Gastrocnemius medialis (tissue), 4 donors: ENCODE measurements at places on chromosomes 11 and 22. TPM values are rescaled to one million over a fixed set of nuclear protein-coding genes. Genes with fewer than 3 reads are reported as not detected.

The TSPAN18 gene
- total RNA-seq, result 9.1 TPM

The APOC3 gene
- 45.7 TPM for total RNA-seq

The OR9G4 gene
- not detected for total RNA-seq

DNA sequence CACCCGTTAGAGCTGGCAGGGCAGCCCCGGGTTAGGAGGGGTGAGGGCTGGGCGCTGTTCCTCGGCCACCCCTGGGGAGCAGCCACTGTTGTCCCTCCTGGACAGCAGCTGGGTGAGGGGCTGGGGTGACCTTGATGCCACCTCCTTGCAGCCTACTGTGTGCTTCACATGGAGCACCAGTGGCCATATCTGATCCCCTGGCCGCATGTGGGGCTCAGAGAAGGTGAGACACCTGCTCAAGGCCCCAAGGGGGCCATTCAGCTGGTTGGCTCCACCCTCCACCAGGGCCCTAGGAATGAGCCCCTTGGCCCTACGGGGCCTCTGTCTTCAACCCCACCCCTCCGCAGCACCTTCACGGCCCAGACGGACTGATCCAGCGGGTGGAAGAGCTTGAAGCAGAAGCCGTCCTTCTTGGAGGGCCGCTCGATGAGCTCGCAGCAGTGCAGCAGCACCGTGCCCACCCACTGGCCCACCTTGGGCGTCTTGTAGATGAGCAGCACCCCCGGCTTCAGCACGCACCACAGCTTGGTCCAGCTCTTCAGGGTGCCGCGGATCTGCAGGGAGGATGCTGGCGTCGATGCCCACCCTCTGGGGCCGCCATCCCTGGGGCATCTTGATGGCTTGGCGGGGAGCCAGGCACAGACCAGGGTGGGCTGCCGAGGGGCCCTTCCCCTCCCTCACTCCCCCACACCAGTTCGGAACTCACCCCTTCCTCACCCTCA lies 44.9 kb downstream of the OSBPL5 start:
- H3K4me1 ChIP-seq, result peaks cover 21% of the 10 kb centered on the region
- H3K36me3 ChIP-seq, result no peaks in the 10 kb centered on the region
- no peaks in the 10 kb centered on the region for H3K27me3 ChIP-seq
- peak; percentile 11 for DNase-seq
- H3K27ac ChIP-seq, result no peak overlapping the region

- H3K4me3 ChIP-seq, result no peak overlapping the region
- H3K4me1 ChIP-seq, result no peaks in the 10 kb centered on the region
- no peaks in the 10 kb centered on the region for H3K27me3 ChIP-seq
- no peak for DNase-seq
- no peak overlapping the region for H3K27ac ChIP-seq
These were observed 36.3 kb downstream of the HORMAD2 start for GRCh38 chr22:30116362-30117117.

DNA sequence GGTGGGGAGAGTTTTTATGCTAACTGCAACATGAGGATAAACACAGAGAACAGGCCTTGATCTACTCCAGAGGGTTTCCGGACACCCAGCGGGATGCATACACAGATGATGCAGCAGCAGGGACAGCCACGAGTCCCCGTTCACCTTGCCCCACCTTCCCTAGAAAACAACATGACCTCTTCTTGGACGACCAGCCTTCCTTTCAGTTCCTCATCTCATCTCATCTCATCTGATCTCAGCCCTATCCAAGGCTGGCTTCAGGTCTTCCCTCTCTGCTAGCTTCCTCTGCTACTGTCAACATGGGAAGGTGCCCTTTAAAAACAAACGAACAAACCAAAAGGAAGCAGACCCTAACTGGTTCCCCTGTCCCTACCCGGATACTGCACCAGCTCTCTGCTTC lies 1356.2 kb downstream of the TBC1D22A start:
- DNase-seq, result no peak
- H3K36me3 ChIP-seq, result no peaks in the 10 kb centered on the region
- no peak overlapping the region for H3K4me3 ChIP-seq
